ENCODE measurements at places on chromosomes 11 and 22.
A peak's percentile ranks its signal among the peaks of the same experiment; 100 is the strongest.

- DNase-seq: no peak
Measured at GRCh38 chr22:37848587-37849088, 581 bp upstream of the EIF3L start.

DNA sequence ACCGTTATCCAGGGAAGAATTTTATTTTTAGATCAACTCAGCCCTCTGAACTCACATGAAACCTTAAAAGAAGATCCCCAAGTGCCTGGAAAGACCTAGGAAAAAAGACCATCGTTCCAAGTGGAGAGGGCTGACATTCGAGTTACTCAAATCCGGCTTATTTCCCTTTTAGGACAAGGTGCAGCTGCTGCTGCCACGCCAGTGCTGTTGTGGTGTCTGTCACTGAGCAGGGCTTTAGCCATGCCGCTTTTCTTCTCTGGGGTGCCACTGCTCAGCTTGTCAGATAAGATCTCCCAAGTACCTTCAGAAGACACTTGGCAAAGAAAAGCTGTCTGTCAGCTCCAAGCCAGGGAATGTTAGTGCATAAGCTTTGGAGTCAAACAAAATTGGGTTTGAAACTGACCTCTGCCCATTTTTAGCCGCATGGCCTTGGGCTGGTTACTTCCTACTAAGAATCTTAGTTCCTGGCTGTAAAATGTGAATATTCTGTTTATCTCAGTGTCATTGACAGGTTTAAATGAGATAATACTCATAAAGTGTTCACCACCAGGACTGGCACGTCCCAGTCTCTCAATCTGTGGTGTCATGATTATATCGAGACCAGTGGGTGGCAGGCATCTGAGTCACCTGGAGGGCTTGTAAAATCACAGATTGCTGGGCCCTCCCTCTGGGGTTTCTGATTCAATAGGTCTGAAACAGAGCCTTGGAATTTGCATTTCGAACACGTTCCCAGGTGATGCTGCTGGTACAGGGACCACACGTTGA, 117.5 kb downstream of the PKNOX2 start:
- no peak for DNase-seq

GRCh38 chr22:49614966-49615965, 212.4 kb downstream of the BRD1 start:
- DNase-seq: no peak

- DNase-seq: no peak
Measured at GRCh38 chr11:12185914-12186313, 75.5 kb downstream of the MICAL2 start.

- no peak for DNase-seq
Measured at GRCh38 chr11:126581871-126582648, 226.6 kb downstream of the ST3GAL4 start.

GRCh38 chr11:106216281-106216680, 138.8 kb downstream of the AASDHPPT start:
- no peak for DNase-seq

DNA sequence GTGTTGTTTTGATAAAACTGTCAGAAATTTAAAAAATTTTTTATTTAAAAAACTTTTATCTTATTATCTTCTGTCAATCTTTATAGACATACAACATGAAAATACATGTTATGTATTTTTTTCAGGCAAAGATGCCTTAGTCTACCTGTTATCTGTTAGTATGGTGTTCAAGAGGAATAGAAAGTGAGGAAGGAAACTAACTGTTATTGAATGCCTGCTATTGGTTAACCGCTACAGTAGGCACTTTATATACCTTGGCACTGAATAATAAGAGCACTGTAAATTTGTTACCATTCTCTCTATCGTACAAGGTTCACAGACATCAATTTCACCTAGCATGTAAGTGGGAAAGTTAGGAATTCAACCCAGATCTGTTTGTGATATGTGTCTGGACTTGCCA, 272.1 kb upstream of the CCDC90B start:
- no peak for DNase-seq

DNA sequence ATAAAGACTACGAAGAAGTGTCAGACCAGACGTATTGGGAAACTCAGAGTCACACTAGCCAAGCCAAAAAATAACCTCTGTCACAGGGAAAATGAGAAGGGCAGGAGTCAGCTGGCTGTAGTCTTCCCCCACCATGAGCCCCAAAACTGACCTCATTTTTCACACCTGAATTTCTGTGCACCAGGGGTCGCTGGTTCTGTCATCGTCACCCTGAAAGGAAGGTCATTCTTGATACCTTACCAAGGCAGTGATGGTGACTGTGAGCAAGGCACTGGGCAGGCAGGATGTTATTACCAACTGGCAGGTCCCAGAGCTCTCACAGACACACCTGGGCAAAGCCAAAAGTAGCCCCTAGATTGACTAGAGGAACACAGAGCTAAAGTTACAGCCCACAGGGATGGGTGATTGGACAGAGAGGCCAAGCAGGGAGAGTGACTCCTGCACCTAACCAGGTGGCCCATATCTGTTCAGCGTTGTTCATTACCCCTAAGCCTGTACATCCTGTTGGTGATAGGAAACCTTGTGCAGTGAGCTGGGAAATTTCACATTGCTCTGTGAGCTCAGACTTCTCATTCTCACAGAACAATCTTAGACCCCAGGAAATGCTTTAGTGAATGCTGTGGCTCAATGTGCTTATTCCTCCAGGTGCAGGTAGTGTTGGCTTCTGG, 32.3 kb upstream of the OR56A1 start:
- no peak for DNase-seq

DNA sequence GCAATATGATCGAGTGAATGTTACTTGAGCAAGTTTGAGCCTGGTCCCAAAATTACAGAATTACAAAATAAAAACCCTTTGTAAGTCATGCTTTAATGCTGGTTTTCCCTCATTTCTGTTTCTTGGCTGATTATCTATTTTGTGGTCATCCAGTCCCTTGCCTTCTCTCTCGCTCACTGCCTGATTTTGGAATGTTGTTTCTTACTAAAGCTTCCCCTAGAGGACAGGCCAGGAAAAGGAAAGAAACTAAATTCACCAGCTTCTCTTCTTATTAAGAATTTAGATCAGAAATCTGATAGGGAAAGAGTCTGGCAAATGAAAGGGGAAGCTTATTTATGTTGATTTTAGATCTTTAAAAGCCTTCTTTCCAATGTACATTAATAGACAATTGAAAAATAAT, 16.6 kb upstream of the BDNF start:
- no peak for DNase-seq

DNA sequence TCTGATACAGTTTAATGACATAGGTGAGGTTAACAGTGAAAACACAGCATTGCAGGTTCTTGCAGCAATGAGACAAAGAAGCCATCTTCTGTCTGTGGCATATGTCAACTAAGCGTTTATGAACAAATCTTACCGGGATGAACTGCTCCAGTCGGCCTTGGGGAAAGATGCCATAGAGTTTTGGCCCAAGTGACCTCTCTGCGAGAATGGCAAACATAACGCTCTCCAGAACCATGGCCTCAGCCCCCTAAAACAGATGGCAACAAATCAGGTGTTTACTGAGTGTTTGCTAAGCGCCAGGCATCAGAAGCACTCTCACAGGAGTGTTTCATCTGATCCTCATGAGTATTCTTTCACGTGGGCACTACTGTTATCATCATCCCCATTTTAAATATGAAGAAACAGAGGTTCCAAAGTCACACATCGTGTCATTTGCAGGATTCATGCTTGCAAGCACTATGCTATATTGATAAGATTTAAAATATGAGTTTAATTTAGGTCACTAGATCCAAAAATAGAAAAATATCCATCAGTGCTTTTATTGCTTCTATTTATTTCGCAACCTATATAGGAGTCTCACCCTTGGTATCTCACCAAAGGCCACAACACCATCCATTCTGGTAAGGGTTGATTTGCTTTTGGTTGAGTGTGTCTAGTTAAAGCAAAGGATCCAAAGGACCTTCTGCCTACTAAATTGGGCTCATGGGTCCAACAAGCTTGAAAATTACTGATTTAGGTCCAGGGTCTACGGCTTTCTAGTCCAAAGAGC, 35.9 kb downstream of the TCIRG1 start:
- DNase-seq: no peak

DNA sequence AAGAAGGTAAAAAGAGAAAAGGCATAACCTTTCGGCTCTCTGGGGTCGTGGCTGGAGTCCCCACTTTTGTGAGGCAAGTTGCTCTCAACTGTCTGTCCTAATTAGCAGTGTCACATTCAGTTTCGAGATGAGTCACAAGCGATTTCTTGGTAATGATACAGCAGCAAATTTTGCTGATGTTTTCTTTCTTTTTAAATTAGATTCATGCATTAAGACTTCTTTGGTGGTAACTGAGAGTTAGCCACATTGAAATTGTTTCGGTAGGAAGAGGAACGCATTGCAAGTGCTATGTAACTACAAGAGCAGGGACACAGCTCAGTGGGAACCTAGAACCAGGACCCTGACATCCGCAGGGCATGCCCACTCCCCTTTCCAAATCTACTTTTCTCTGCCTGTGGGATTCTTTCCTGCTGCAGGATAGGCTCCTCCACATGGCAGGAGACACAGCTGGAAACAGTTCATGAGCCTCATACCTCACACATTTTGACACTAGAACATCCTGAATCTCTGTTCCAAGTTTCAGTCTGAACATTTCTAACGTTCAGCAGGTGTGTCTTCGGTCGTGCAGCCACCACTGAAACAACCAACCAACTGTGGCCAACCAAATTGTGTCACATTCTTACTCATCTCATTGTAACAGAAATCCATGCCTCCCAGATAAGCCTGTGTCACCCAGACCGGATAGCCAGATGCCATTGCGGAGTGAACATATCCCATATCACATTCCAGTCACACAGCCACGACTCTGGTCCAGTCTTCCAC, 987.6 kb downstream of the NTM start:
- no peak for DNase-seq

DNA sequence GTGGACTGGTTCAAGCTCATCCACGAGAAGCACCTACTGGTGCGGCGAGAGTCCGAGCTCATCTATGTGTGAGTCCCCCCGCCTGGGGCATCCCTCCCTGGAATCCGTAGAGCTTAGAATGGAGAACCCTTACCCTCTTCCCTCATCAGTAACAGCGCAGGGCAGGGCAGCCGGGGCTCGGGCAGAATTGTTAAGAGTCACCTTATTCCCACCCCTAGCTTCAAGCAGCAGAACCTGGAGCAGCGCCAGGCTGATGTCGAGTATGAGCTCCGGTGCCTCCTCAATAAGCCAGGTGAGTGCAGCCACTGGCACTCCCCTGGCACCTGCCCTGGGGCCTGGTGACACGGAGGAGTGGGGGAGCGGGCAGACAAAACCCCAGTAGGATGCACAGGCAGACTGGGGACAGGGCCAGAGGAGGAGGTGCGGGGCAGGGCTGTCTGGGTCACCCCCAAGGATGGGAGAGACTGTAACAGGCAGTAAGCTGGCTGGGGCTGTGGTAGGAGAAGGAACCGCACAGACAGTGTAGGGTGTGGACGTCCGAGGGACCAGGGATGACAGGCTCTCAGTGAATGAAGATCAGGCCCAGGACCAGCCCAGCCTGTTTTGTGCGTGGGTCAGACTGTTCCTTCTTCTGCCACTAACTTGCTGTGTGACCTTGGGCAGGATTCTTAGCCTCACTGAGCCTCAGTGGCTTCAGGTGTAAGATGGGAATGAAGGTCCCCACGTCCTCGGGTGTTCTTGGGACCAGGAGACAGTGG, 20.4 kb downstream of the C22orf23 start:
- DNase-seq: no peak

- no peak for DNase-seq
Measured at GRCh38 chr22:23184100-23184763, 3.9 kb downstream of the BCR start.

DNA sequence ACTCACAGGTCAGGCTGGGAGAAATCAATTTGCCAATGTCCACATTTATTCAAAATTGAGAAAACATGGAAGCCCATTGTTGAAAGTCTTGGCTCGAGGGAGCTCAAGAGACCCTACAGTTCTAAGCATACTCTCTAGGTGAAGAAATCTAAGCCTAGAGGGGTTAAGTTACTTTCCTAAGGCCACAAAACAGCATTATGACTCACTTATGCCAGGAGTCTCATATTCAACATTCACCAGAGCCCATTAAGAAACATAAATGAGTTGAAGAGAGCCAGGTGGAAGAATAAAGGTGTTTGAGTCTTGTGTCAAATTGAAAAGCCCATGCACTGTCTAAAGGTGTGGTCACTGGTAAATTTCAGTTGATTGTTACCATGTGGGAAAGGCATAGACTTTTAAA, 108.1 kb downstream of the INSC start:
- DNase-seq: no peak

- no peak for DNase-seq
Measured at GRCh38 chr11:67372993-67373647, at the start of gene CLCF1. TSS of gene CLCF1 (minus strand) at chr11:67373598. CDS start at chr11:67373539, 59 bp downstream.

GRCh38 chr11:95790933-95791708, 823 bp downstream of the CEP57 start:
- peak; percentile 34 for DNase-seq

DNA sequence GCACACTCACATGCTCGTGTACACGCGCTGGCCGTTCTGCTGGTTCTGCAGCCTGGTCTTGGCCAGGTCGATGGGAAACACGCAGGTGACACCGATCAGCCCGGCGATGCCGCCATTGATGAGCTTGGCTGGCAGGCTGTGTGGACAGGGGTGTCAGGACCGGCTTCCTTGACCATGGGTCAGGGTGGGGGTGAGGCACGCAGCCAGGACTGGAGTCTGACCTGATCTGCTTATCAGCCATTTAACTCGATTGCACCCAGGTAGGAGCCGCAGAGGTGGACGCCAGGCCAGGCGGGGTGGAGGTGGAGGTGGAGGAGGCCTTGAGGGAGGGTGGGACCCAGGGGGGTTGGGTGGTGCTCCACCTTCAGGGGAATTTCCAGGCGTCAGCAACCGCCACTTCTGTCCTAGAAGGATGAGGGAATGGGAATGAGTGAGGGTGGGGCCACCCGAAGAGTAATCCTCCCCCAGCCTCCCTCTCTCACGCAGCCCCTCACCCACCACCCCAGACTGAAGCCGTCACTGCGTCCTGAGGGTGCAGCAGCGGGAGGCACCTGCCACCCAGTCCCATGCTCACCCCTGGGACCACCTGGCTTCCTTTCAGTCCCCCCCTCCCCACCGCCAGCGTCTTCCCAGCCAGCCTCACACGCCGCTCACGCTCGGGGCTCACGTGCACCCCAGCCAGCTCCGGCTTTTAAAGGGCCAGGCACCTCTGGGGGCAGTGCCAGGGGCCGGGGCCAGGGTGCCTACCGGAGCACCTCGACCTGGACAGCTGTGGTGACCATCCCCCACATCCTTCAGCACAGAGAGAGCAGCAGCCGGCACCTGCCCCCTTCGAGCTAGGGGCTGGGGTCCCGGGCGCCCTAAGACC, 3.1 kb downstream of the SLC25A22 start:
- DNase-seq: no peak

DNA sequence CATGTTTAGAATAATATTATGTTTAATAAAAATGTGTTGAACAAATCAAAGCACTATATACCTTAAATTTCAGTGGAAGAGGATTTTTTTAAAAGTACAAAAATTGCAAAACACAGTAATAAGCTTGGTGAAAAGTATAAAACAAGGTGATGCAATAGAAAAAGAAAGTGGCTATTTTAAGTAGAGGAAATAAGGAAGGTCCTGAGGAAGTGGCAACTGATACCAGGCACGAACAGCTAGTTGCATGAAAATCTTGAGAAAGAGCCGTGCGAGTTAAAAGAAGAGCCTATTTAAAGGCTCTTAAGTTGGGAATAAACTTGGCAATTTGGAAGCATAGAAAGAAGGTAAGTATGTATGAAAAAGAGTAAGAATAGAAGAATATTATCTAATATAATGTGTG, 1679.3 kb downstream of the LRRC4C start:
- no peak for DNase-seq

GRCh38 chr11:15113381-15113780, 1.3 kb upstream of the INSC start:
- DNase-seq: no peak
